Renal cortical epithelial cell (primary cell): ENCODE measurements at places on chromosomes 6 and 20. TPM values are rescaled to one million over a fixed set of nuclear protein-coding genes. Genes with fewer than 3 reads are reported as not detected.

Gene GTSF1L
- total RNA-seq = not detected in 2 replicates

Gene DDRGK1
- total RNA-seq = 26.6 and 68.0 TPM in 2 replicates

Gene TP53TG5
- not detected in 2 replicates for total RNA-seq

Gene KHDC1L
- not detected in 2 replicates for total RNA-seq

DNA sequence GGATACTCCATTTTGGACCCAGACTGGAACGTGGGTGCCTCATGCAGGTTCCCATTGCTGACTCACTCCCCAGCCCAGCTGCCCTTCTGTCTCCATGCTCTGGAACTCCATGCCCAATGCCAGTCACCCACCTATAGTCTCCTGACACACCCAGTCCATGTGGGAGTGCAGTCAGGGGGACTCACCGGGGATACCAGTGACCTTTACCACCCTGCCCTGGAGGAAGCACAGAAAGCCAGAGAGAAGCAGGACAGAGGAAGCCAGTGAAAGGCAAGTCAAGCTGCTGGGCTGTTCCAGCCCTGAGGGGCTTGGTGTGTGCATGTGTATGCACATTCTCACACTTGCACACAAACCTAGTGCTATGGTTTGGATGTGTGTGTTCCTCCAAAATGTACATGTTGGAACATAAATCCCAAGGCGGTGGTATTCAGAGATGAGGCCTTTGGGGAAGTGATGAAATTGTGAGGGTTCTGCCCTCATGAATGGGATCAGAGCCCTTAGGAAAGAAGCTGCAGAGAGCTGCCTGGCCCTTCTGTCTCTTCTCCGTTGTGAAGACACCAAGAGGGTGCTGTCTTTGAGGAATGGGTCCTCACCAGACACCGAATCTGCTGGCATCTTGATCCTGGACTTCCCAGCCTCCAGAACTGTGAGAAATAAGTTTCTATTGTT lies 121.4 kb upstream of the MAFB start:
- no peak for DNase-seq

DNA sequence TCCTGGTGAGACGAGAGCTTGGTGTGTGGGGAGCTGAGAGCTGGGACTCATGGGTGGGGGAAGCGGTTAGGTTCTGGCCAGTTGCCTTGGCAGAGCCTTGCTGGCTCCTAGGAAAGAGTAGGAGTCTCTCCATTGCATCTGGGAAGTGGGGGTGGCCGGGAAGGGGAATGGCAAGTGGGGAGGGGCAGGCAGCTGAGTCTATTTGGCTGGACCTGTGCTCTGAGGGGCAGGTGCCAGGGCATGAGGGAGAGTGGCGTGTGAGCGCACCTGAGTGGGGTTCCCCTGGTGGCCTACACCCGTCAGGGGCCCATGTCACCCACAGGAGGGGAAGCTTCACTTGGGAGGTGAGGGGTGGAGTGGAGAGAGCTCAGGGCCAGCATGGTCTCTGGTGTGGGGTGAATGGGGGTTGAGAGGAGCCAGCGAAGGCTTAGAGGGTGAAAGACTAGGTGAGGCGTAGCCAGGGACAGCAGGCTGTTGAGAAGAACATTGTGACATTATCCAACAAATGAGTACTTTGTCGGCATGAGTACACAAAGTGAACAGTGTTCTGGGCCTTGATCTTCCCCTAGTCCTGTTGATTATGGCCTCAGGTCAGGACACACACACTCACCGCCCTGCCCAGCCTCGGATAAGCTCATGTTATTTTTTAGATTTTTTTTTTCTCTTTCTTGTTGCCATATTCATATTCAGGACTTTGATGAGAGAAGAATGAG lies 59.8 kb downstream of the FAM120B start:
- DNase-seq = no peak

GRCh38 chr6:166714581-166714980 lies 87.5 kb upstream of the RPS6KA2 start:
- DNase-seq = no peak

- DNase-seq = peak; percentile 17
These were observed 14.6 kb downstream of the CD40 start for GRCh38 chr20:46132705-46133120.

DNA sequence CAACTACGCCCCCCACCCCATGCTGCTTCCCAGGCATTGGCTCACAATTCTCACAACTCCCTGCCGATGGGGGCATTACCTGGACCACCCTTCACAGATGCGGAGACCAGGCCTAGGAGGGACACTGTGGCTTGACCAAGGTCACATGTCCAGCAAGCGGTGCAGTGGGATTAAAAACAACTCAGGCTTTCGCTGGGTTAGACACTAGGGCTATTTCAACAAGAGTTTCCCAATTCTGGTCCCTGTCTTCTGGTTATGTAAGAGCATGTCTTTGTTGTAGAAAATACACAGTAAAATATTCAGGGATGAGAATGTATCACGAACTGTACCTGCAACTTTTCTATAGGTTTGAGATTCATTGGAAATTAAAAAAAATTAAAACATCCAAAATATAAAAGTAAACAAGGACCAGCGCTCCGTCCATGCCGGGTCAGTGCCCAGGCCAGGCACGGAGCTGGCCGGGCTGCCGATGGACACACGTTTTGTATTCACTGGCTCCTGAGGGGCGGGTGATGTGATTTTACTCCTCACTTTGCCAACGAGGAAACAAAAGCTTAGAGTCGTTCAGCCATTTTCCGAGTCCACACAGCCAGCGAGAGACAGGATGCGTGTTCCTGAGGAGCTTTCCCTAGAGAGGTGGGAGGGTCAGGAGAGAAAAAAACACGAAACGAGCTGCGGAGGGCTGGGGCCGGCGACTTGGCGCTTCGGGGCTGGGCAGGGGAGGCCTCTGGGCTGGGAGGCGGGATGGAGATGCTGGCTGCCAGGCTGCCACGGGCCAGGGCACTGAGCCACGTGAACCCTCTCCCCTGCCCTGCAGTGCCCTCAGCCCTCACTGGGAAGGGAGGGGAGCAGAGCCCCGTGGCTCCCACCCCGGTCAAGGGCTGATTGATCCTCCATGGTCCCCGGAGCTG lies 17.1 kb upstream of the VSTM2L start:
- no peak for DNase-seq

- no peak for DNase-seq
These were observed 159.3 kb downstream of the KIF6 start for GRCh38 chr6:39565956-39566355.

DNA sequence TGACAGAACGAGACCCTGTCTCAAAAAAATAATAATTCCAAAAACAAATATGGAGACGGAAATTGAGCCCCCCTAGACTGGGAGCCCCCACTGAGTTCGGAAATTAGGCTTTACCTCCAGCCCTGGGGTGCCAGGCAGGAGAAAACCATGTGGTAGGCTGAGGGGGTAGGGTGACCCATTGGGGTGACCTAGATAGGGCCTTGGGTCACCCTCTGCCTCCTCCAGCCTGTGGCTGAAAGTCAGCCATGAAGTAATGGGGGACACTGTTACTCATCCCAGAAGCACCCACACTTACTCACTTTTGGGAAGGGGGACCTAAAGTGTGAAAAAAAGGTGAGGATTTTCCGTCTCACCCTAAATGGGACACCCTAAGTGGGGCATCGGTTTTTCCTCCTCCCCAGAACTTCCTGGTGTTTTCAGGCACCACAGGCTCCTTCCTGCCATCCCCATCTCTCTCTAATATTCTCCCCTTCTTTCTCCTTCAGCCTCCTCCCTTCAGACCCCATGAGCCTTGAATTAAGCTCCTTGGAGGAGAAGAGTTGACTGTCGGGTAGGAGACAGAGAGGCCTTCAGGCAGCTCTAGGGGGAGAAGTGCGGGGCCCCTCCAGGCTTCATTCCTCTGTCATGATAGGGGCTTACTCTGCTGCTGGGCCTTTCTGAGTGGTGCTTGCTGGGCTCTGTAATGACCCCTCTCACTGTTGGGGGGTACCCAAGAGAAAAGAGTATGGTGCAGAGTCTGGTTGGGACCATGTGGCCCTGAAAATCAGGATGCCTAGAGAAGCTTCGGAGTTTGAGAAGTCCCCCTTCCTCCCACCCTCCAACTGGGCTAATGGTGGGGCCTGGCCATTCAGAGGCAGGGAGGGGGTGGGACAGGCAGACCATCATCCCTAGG lies 2.4 kb downstream of the LTB start:
- DNase-seq = no peak

GRCh38 chr6:144008120-144008811 lies at the start of gene PLAGL1:
PLAGL1 (minus strand) TSS chr6:144008259; CDS start chr6:143948136, 60,123 bp downstream.
- DNase-seq = peak; percentile 23

DNA sequence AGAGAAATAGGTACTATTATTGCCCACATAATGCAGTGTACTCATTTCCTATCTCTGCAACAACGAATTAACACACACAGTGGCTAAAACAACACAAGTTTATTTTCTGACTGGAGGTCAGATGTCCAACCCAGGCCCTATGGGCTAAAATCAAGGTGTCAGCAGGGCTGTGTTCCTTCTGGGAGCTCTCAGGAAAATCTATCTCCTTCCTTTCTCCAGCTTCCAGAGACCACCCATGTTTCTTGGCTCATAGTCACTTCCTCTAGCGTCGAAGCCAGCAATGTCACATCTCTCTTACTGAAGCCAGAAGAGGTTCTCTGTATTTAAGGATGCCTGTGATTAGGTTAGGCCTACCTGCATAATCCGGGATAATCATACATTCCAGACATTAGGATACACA lies 60.9 kb upstream of the TOP1 start:
- no peak for DNase-seq

DNA sequence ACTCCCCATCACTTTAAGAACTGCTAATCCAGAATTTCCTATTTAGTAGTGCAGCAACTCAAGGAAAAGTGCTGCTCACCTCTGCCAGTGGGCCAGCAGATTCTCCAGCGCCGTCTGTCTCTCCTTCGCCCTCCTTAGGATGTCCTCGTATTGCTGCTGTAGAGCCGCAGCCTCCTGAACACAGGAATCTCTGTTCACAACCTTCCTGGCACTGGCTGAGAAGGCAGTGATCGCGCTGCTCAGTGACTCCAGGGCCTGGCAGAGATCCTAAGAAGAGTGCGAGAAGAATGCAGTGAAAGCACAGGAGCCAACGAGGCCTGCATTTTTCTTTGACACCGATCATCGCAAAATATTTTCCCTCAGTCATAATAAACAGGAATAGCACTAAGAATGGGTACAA lies 209.0 kb downstream of the SYNE1 start:
- DNase-seq = peak; percentile 19

- DNase-seq = no peak
These were observed 945.8 kb upstream of the ADGRB3 start for GRCh38 chr6:67689329-67689728.

- no peak for DNase-seq
These were observed 83.6 kb upstream of the MYLIP start for GRCh38 chr6:16045238-16045637.

- peak; percentile 98 for DNase-seq
These were observed 252.9 kb upstream of the RUNX2 start for GRCh38 chr6:45075246-45075645.

- no peak for DNase-seq
These were observed 52.4 kb downstream of the ROS1 start for GRCh38 chr6:117373211-117373813.

GRCh38 chr20:46228670-46229069 lies 79.6 kb downstream of the CDH22 start:
- no peak for DNase-seq

GRCh38 chr20:14913896-14914620 lies 576.6 kb upstream of the FLRT3 start:
- DNase-seq = no peak

GRCh38 chr20:43667341-43668132 lies 623 bp downstream of the MYBL2 start:
- DNase-seq = no peak

GRCh38 chr6:24855395-24856245 lies 56.9 kb upstream of the ARMH2 start:
- peak; percentile 66 for DNase-seq

- no peak for DNase-seq
These were observed 3.2 kb downstream of the RRBP1 start for GRCh38 chr20:17678886-17679285.

DNA sequence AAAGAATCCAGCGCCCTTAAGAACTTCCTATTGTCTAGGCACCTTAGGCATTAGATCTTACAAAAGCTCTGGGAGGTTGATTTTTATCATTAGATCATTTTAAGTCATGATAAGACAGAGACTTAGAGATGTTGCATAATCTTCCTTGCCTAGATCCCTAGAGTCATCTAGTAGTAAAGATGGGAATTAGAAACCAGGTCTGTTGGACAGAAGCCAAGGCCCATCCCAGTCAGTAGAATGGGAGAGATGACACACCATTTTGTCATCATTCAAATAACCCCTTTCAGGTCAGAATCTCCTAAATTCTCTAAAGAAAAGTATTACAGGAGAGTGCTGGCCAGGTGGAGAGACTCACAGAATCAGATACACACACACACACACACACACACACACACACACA lies 579.1 kb downstream of the BMP2 start:
- DNase-seq = peak; percentile 49
